T-helper 2 cell (primary cell): ENCODE measurements at places on chromosomes 16 and 17.

DNA sequence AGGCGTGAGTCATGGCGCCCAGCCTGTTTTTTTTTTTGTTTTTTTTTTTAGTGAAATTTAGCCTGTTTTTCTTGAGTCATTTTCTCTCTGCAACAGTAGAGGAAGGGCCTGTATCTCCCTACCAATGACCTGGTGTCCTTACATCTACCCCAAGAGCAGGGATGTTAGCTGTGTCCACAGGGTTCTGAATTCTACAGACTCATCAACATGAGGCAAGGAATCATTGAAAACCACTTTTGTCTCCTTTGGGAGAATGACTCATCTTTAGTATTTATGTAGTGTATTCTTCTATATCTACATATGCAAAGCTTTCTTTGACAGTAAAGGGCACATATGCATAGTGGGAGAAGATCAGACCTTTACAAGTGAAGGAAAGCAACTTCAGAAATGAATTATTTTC is 105.3 kb downstream of the SPECC1 start:
- DNase-seq = no peak

DNA sequence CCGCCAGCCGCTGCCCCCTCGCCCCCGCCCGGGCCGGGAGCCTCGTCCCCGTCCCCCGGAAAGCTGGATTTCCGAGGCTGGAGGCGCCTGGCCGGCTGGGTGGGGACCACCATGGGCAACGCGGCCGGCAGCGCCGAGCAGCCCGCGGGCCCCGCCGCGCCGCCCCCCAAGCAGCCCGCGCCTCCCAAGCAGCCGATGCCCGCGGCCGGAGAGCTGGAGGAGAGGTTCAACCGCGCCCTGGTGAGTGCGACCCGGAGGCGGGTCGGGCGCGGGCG is 266 bp downstream of the FMNL1 start:
- DNase-seq = no peak

- no peak for DNase-seq
These were observed 51.7 kb downstream of the CCDC42 start for GRCh38 chr17:8692916-8693315.

GRCh38 chr17:45145035-45145389 is 3.3 kb upstream of the HEXIM1 start:
- no peak for DNase-seq

DNA sequence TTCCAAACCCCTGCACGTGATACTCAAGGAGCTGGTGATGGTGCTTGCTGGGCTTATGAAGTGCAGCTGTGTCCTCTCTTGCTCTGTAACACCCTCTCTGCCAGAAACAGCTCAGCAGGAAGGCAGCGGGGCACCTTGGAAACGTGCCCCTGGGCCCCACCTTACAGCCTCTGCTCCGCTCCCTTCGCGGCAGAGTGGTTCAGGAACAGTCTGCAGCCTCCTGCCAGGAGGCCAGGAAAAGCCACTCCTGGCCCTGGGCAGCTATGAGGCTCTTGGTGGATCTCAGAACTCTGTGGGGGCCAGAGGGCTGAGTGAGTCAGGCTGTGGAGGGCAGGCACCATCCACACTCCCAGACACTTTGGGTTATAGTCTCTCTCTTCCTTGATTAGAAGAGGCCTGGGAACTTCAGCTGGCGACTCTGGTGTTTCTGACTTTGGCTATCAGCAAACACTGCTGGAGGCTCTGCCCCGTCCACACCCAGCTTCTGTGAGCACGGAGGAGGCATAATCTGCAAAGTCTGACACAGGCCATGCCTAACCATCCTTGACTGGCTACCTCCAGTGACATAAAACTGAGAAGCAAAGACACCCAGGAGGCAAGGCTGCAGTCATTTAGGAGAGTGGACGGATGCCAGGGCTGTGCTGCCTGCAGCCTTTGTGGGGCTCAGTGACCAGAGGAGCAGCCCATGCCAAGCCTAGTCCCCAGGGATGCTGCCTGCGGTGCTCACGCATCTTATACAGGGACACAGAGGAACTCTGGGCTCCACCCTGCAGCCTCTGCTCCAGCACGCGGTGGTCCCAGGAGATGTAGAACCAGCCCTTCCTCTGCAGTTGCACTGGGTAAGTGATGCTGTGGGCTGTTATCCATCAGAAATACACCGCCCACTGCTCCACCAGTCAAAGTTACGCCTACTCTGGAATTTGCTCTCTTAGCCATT is 65.3 kb downstream of the METRNL start:
- DNase-seq = no peak
